Fibroblast of skin of right biceps (primary cell): ENCODE measurements at places on chromosomes 2 and 18.

- DNase-seq, result no peak
These were observed 10.4 kb upstream of the ACTR3 start for GRCh38 chr2:113879457-113879856.

GRCh38 chr18:46113751-46114150, 9.6 kb downstream of the HAUS1 start:
- no peak for DNase-seq

- DNase-seq, result no peak
These were observed 105.3 kb upstream of the FAM98A start for GRCh38 chr2:33704406-33704855.

GRCh38 chr2:83196225-83196624, 1262.9 kb downstream of the SUCLG1 start:
- peak; percentile 62 for DNase-seq

DNA sequence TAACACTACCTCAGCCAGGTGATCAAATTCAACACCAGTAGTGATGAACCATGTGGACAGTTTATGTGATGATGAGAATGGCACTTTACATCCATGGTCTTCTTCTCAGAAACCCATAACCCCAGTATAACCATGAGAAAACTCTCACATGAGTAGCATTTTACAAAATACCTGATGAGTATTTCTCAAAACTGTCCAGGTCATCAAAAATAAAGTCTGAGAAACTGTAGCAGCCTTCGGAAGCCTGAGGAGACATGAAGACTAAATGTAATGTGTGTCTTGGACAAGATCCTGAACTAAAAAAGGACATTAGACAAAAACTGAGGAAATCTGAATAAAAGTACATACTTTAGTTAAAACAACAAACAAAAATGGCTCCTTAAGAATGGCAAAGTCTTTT, 108.9 kb downstream of the CTNNA2 start:
- DNase-seq, result no peak

GRCh38 chr18:12314591-12315305, 6.7 kb downstream of the TUBB6 start:
- DNase-seq, result no peak

DNA sequence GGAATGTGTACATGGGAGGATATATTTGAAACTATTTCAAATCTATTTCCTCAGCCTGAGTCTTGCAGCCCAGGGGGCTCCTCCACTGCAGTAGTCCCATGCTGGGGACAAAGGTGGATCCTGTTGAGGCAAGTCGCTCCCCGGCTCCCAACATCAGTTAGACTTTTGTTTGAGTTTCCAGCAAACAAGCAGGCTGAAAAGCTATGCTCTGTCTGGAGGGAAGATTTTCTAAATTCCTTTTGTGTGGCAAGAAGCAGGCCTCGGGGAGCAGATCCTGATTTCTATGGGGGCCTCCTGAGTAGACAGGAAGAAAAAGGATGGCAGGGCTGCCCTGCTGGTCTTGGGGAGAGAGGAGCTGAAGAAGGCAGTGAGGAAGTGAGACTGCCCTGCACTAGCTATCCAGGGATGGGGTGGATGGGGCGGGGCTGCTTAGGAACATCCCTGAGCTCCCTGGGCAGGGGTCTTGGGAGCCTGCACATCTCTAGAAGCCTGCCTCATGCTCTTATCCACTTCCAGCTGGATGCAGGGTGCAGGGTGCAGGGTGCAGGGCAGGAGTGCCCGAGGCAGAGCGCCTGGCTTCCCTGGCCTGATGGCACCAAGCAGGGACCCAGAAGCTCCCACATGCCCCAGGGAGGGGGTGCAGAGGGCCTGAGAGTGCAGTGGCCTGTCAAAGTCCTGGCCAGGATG, 6.0 kb upstream of the CIB4 start:
- DNase-seq, result no peak

DNA sequence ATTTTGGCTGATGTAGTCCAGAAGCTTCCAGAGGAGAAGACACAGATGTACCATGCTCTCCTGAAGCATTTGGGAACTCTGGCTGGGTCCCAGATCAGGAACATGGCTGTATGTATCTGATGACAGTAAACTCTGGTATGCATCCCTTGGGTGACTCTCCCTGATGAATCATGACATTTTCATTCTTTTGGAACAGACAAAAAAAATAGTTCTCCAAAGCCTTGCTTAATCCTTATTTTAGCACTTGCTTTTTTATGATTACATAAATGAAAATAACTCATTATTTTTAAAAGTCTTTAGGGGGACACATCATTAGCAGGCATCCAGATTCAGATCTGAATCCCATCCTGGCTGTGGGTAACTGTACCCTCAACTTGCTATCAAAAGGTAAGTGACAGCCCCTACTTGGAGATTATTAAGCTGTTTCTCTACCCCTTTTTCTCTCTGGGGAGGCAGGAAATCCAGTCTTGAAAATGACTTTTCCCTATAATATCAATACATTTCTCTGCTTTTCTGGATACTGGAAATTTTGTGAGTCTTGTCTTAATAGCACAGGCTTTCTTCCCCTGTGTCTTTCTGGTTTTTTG, 23.3 kb downstream of the AOX1 start:
- DNase-seq, result peak; percentile 96

GRCh38 chr2:126756125-126756524, 100.2 kb downstream of the GYPC start:
- no peak for DNase-seq

DNA sequence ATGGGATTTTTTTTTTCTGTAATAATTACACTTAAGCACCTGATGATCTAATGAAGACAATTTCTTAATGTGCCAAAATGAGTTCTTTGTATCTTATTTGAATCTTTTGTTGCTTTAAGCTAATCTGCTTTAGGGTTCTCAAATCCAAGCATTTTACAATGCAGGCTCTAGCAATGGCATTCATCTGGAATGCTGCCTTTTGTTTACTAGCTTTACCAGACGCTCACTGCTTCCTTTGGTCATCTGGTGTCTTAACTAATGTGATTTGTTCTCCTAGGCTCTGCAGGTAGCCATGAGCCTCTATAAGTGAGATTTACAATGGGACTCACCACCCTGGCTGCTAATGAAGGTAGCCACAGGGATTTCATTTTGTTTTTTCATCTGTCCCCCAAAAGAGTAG, 100.3 kb downstream of the GREB1L start:
- DNase-seq, result no peak

DNA sequence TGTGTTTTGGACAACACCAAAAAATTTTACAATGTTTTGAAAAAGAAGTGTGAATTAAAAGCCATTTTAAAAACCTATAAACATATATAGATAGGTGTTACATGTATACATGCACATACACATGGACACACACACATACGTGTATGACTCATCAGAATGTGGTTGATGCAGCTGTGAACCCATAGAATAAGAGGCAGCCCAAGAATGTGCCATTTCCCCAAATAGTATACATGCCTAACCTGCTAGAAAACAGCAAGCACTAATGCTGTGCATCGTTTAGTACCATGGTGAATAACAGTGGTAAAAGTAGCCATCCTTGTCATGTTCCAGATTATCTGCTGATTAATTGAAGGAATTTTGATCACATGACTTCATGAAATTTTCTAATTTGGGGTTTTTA, 149.0 kb downstream of the DSEL start:
- DNase-seq, result peak; percentile 61

- no peak for DNase-seq
These were observed 3.6 kb downstream of the ADRA2B start for GRCh38 chr2:96112501-96113366.

DNA sequence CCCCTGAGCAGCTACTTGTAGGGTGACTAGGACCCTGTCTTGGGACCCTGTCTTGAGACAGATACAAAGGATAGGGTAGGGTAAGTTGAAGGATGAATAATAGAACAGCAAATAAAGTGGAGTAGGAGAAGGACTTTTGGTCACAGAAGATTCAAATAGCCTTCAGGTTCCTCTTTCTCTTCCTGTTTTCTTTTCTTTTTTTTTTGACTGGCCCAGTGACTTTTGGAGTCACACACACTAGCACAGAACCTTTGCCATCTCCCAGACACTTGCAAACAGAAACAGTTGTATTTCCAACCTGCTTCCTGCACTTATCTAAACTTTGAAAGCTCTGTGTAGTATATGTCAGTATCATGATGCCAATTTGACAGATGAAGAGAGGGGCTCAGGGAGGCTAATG, 108.2 kb downstream of the TDRD15 start:
- DNase-seq, result no peak

GRCh38 chr2:132621131-132621875, 48.7 kb downstream of the LYPD1 start:
- no peak for DNase-seq

DNA sequence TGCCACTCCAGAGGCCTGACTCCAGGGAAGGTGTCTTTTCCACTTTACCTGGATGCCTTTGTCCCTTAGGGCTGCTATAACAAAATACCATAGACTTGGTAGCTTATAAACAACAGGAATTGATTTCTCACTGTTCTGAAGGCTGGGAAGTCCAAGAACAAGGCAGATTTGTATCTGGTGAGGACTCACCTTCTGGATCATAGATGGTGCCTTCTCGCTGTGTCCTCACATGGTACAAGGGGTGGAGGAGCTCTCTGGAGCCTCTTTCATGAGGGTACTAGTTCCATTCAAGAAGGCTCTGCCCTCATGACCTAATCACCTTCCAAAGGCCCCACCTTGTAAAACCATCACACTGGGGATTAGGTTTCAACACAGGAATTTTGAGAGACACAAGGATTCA, 52.1 kb downstream of the SLC4A3 start:
- DNase-seq, result no peak

DNA sequence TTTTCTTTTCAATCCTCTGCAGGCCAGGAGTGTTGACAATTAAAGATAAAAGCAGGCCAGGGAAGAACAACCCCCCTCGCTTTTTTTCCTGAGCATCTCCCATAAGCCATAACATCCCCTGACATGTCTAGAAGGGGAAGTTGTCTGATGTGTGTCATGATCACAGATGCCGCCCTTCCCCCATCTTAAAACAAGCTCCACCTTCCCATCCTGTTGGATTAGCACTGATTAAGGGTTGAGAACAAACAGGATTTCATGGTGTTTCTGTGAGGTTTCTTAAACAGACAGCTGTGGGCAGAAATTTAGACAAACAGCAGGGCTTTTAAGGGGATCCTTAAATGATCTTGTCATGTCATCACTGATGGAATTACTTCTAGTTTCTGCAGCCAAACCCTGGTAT, 59.4 kb upstream of the UPP2 start:
- peak; percentile 17 for DNase-seq

DNA sequence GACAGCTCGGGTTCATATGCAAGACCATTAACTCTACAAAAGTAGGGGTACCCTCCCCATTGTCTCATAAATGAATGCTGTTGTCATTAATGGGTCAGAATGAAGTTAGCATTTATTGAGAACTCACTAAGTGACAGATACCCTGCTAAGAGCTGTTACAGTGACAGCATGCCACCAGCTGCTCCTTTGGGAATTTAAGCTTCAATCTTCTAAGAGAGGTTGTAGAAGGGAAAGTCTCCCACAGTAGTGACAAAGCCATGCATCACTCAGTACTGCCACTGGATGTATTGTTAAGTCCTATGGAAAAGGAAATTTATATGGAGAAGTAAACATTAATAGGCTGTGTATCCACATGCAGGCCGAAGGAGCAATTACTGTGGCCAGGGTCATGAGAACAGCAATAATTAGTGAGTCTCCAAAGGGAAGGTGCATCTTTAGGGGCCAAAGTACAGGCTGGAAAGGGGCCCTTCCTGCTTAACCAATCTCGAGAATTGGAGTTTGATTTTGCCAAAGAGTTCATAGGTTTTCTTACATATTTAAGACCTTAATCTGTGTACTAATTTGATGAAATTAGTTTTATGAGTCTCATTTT, 64.5 kb upstream of the FAM124B start:
- no peak for DNase-seq

DNA sequence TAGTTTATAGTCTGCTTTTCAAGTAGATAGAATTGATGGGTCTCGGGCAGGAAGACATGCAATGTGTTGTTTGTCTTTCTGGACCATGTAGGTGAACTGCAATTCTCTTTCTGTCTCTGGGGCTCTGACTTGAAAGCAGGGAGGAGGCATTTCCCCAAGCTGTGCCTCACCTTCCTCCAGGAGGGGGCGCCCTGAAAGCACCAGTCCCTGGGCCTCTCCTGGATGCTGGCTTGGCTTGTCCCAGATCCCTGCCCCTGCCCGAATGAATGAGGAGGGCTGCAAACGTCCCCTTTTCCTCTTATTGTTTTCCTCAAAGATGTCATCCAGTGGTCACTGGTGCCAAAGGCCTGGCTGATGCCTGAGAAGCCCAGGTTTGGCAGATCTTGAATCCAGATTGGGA, 270.6 kb downstream of the CELF4 start:
- DNase-seq, result peak; percentile 28

DNA sequence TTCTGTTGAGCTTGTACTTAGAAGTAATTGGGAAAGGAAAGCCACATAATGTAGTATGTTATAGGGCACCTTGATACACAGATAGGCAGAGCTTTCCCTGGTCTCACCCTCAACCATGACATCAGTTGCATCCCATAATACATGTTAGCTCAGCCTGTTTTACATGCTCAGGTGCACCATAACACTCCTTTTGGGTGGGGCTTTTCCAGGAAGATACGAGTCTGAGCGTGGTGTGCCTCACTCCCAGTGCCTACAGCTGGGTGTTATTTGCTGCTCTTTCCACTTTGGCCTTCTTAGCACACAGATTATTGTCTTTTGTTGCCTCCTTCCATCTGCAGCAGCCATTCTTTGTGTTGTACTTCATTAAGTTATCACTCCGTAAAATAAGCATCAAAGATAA, 11.9 kb downstream of the TTC39C start:
- no peak for DNase-seq

GRCh38 chr2:103459283-103459682, 697.5 kb downstream of the TMEM182 start:
- no peak for DNase-seq

GRCh38 chr2:216829533-216829932, 30.3 kb downstream of the TNP1 start:
- DNase-seq, result peak; percentile 62

DNA sequence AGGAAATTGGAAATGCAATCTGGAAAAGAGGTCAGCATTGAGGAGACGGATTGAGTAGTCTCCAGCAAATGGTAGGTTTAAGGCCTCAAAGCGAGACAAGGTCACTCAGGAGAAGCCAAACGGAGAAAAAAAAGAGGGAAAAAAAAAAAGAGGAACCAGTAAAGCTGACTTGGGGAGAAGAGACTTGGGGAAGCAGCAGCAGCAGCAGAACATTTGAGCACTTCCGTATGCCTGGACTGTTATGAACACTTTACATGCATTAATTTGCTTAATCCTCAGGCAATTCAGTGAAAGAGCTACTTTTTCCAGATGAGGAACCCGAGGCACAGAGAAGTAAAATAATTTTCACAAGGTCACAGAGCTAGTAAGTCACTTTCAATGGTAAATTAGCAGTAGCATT, 81.3 kb downstream of the OSBPL6 start:
- DNase-seq, result no peak

GRCh38 chr2:238160206-238161129, 1.7 kb downstream of the ERFE start:
- peak; percentile 32 for DNase-seq

GRCh38 chr18:29874519-29875098, 1167.9 kb downstream of the DSC3 start:
- peak; percentile 24 for DNase-seq
